ENCODE measurements at places on chromosomes 3 and 15.

DNA sequence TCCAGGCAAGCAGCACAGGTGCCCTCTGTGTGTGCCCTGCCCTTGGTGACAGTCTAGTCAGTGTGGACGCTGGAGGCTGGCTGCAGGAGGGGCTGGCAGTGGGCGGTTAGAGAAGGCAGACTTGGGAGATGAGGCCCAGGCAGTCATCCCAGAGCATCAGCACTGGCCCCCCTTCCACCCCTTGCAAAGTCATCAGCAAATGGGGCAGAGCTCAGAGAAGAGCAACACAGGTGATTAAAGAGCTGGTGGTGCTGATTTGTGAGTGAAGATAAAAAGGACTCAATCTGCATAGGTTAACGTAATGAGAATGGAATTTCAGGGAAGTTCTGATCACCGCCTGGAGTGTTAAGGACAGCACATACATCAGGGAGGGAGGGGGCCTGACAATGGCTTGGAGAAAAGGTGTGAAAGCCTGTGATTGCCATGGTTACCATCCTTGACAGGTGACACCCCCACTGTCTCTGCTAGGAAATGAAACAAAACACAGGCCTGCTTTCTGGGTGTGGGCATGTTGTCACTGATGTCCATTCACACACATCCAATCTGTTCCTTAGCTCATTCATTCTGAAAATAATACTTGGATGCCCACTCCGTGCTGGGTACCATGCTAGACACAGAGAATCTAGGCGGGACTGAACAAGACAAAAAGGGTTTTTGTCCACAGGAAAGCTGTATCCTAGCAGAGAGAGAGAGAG lies 269.6 kb upstream of the ST8SIA2 start:
- DNase-seq, result no peak

GRCh38 chr3:16357186-16358121 lies 92.4 kb downstream of the OXNAD1 start:
- no peak for DNase-seq

DNA sequence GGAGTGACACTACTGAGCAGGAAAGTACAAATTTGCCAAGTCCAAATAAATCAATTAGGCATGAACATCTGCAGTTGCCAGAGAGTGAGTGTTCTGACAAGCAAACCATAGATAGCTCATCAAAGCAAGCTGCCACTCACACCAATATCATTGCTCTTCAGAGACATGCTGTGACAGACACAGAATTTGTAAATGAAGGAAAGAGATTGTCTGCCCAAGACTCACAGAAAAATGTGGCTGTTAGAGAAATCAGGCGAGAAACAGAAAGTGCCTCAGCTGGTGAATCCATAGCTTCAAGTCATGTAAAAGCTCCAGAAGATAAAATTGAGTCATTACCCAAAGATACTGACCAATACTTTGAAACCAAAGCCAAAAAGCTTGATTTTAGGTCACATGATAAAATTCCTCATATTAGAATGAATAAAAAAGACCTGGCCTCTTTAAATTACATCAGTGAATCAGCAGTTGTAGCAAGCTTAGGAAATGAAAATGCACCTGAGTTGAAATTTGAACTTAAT lies 50.8 kb downstream of the CRYBG3 start:
- no peak for DNase-seq

DNA sequence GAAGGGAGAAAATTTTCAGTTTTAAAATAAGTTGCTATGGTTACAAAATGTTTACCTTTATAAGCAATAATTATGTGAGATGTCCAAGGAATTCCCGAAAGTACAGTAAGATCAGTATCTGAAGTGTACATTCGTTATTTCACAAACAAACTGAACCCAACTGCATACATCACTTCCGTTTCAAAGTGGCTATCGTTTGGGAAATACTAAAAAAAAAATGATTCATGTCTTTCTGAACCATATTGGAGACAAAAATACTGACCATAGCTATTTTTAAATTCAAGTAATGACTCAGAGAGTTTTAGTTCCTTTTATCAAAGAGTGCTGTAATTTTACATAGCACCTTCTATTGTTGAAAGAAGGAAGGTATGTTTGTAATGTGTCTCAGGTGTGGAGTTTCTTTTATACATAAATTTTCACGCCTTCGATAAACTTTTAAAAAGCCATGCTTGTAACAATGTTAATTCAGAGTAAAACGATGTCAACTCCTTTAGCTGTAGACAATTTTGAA lies 8.0 kb upstream of the ANKRD28 start:
- no peak for DNase-seq

- DNase-seq, result no peak
Observed at GRCh38 chr15:57297163-57297593, 79.1 kb upstream of the CGNL1 start.

- DNase-seq, result no peak
Observed at GRCh38 chr15:92184142-92184541, 209.5 kb upstream of the ST8SIA2 start.

DNA sequence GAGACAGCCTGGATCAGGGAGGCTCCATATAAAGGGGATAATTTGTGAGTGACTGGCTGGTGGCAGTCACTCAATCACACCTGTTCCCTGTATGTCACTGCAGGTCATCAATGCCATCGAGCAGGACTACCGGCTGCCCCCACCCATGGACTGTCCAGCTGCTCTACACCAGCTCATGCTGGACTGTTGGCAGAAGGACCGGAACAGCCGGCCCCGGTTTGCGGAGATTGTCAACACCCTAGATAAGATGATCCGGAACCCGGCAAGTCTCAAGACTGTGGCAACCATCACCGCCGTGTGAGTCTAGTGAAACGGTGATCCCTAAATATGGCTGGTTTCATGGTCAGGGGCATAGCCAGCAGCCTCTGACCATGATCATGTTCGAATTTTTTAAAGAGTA lies 453.2 kb downstream of the EPHB1 start:
- no peak for DNase-seq

GRCh38 chr3:197456261-197457091 lies 99.3 kb downstream of the BDH1 start:
- DNase-seq, result peak; percentile 86

- DNase-seq, result no peak
Observed at GRCh38 chr3:25849641-25850385, 59.9 kb downstream of the OXSM start.

- DNase-seq, result no peak
Observed at GRCh38 chr15:30072630-30073029, 10.1 kb upstream of the GOLGA8J start.

GRCh38 chr3:106482451-106482850 lies 613.6 kb upstream of the CBLB start:
- DNase-seq, result no peak

DNA sequence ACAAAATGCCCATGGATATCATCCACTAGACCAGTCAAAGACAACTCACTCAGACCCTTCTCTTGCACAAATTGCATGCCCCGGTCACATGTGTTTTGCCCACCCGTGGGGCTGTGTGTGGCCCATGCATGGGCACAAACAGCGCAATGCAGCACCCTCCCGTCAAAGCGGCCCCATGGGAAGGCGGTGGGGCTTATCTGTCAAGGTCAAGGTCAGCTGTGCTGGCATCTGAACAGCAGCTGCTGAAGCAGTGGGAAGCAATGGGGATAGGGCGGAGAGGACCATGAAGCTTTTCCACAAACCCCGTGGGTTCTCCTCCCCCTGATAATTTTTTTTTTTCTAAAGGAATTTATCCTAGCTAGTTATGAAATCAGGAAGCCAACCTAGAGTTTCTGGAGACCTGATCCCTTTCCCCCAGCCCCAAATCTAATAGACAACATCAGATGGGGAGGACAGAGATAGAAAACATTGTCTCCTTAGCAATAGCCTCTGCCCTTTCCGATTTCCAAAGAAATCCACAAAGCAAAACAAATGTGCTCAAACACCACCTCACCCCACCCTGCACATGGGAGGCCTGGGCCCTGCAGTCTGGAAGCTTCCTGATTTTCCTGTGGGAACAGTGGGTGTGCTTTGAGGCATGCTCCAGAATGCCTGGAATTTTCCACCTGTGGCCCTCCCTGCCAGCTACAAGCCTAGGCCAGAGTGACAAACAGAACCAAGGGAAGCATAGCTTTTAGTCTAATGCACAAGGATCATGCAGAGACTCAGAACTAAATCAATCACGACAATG lies 84.4 kb downstream of the BDH1 start:
- DNase-seq, result no peak

DNA sequence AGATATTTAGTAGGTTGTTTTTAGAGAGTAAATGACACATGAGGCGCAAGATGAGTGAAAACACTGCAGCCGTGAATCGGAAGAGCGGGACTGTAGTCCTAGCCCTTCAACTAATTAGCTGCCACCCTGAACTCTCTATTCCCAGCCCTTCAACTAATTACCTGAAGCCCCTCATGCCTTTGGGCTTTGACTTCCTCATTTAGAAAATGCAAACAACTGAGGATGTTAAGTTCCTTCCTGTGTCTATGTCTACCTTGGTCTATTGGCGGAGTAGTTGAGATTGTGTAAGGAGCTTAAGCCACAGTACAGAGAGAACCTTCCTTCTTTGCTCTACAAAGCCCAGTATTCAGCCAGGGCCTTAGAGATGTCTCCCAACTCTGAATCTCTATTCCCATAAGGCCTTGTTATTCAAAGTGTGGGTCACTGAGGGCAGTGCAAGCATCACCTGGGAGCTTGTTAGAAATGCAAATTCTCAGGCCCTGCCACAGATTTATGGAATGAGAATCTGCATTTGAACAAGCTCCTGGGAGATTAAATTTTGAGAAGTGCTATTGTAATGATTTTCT lies 71.8 kb upstream of the SCN5A start:
- no peak for DNase-seq

DNA sequence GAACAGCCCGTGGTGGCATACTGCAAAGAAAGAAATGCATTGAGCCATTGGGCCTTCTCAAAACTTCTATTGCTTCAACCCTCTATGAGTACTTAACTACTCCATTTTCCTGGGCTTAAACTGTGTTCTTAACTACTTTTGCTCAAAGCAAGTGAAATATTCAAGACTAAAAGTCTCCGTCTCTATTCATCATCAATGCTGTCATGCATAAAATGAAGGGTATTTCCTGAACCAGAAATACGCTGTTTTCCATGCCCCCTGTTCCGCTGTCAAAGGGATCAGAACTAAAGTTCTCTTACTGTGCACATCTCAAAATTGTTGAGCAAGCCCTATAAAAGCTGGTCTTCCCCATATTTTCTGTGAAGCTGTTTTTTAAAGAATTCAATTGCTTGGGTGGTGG lies 20.3 kb downstream of the SIAH2 start:
- DNase-seq, result no peak

DNA sequence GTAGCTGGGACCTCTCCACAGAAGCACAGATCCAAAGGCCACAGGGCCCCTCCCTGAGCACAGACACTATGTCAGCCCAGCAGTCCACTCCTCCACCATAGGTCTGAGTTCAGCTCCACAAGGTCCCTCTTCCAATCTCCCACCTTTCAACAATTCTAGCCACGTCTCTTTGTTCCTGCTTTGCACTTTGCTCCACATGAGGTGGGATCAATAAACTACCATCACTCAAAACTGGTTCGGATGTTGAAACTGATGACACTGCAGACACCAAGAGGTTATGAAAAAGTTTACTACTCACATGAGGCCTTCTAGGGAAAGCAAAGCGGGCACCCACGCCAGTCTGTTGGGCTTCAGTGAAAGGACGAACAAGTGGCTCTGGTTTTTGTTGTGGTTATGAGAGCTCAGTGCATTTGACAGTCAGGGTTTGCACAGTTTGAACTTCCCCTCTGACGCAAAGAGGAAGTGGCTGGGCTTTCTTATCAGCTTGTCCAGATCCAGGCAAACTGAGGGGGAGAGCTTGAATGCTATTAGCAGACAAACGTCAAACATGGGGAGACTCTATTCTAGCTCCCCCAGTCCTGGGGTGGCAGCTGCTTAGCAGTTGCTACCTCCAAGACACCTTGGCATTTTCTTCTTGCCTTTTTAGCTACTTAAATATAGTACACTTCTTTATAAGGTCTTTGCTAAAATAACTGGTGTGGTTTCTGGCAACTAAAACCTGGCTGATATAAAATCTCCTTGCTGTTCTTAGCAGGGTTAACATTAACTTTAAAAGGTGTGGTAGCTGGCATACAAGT lies 37.8 kb downstream of the ZNF445 start:
- peak; percentile 52 for DNase-seq

DNA sequence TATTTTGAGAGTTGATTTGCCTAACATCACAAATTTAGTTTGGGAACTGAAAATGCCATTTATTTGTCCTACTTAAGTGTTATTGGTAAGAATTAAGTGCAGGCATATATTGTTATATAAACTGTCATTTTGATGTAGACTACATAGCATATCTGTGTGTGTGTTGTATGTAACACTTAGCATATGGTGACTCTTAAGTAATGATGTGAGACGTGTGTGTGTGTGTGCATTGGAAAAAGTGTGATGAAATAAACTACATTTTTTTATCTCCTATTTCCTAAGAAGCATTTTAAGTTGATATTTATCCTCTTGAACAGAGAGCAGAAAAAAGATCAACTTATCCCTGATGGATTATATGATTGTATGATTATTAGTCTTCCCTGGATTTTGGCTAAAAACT lies 588.2 kb upstream of the SUCLG2 start:
- DNase-seq, result no peak

DNA sequence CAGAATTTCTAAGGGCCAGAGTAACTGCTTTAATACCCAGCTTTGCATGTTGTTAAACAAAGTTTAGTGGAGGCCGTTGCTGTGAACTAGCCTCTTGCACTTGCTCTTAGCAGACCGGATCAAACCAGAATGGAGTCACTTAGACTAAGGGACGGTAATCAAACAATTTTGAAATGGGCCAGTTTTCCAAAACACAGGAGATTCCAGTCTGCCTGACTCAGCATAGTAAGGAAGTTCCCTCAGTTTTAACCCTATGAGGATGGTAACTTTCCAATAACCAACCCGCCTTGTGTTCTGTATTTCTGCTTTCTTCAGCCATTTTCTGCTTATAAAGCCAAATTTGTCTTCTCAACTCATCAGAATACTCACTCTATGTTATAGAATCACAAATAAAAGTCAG lies 77.2 kb upstream of the WDR72 start:
- no peak for DNase-seq

- no peak for DNase-seq
Observed at GRCh38 chr15:43511012-43511885, 6.2 kb upstream of the MAP1A start.

GRCh38 chr3:122101646-122102045 lies 46.5 kb downstream of the CD86 start:
- DNase-seq, result no peak

DNA sequence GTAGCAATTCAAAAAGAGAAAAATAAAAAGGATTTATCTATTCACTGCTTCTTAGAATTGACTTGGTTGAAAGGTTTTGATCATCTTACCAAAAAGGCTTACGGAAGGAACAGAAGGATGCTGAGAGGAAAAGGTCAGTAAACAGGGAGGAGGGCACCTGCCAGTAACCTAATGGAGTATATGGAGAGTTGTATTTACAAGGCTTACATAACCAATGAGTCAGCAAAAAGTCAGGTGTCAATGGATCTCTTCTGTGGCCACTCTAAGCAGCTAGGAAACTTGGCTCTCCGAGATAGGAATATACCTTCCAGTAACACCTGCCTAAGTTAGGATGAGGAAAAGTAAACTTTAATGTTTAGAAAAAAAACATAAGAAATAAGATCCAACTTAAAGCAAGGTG lies 80.5 kb upstream of the PLXND1 start:
- DNase-seq, result no peak

DNA sequence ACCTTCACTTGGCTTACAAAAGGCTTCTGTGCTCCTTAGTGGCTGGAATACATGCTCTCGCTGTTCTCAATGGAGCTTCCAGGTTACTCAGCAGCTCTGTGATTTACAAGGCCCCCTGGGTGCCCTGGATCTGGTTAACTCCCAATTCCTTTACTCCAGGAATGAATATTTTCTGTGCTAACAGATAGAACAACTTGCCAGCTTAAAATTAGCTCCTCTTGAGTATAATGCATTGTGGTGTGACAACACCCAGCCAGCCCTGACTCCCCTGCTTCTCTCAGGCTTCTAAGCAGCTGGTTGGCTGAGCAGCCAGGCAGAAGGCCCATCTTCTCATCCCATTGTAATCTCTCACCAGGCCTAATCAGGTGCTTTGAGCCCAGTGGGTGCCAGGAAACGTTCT lies 246.4 kb downstream of the ALCAM start:
- DNase-seq, result no peak
